ENCODE measurements at places on chromosomes 12 and 14. TPM values are rescaled to one million over a fixed set of nuclear protein-coding genes. Genes with fewer than 3 reads are reported as not detected.

Gene CACNA2D4
- total RNA-seq: 0.17 TPM

Gene LAG3
- total RNA-seq: under 0.01 TPM

Gene KRT82
- total RNA-seq: not detected

Gene NR4A1
- total RNA-seq: 3.1 TPM

Gene FOXA1
- not detected for total RNA-seq

Gene LARP4
- 82.5 TPM for total RNA-seq

Gene GLT1D1
- total RNA-seq: not detected

Gene TRIM9
- not detected for total RNA-seq

Gene RARG
- total RNA-seq: 17.7 TPM

Gene KRT7
- total RNA-seq: 19.2 TPM

Gene SIX1
- total RNA-seq: 0.17 TPM

Gene FAM186B
- total RNA-seq: 0.34 TPM

Gene PIWIL1
- not detected for total RNA-seq

Gene FLRT2
- total RNA-seq: 216 TPM

Gene MYF5
- not detected for total RNA-seq

Gene PRKAG1
- 48.2 TPM for total RNA-seq

Gene AQP2
- total RNA-seq: not detected

Gene CISTR
- not detected for total RNA-seq

Gene TAS2R13
- 1.0 TPM for total RNA-seq

Gene NEUROD4
- total RNA-seq: not detected

Gene FOXG1
- total RNA-seq: not detected

Gene FSCB
- not detected for total RNA-seq

Gene SDR9C7
- not detected for total RNA-seq

Gene VASH1
- 97.0 TPM for total RNA-seq

Gene KLC1
- total RNA-seq: 205 TPM

Gene C12orf54
- total RNA-seq: not detected

Gene IL22
- total RNA-seq: not detected

Gene ALX1
- not detected for total RNA-seq

Gene FBXW8
- 16.0 TPM for total RNA-seq

Gene CAPZA3
- not detected for total RNA-seq

Gene ZCRB1
- total RNA-seq: 33.4 TPM

Gene TOMM20L
- total RNA-seq: not detected

Gene C12orf76
- 12.6 TPM for total RNA-seq

Gene TSPAN19
- total RNA-seq: under 0.01 TPM

Gene OTOGL
- total RNA-seq: 1.2 TPM

Gene CIROP
- total RNA-seq: not detected

Gene CRACR2A
- total RNA-seq: 8.8 TPM

Gene HIGD1C
- not detected for total RNA-seq

Gene RNASE8
- not detected for total RNA-seq

Gene C12orf42
- 0.05 TPM for total RNA-seq

Gene CRIP2
- 265 TPM for total RNA-seq

Gene BCL11B
- total RNA-seq: 0.05 TPM

Gene HOXC9
- 0.68 TPM for total RNA-seq

Gene TPPP2
- total RNA-seq: not detected
